ENCODE measurements at places on chromosomes 1 and 21.

DNA sequence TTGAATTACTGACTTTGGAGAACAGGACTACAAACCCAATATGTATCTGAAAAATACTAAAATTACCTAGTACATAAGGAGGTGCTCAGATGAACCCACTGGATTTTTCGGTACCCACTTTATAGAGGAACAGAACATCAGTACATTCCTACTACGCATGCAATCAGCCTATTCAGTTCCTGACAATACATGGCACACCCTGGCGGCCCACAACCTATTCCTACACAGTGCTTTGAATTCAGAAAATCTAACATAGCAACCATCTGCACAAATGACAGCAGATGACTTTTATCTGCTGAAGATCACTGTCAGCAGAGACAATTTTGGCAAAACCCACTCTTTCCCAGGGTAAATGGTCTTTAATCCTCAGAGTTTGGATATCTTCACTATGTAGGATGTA lies 257.1 kb upstream of the GREM2 start:
- DNase-seq: no peak

DNA sequence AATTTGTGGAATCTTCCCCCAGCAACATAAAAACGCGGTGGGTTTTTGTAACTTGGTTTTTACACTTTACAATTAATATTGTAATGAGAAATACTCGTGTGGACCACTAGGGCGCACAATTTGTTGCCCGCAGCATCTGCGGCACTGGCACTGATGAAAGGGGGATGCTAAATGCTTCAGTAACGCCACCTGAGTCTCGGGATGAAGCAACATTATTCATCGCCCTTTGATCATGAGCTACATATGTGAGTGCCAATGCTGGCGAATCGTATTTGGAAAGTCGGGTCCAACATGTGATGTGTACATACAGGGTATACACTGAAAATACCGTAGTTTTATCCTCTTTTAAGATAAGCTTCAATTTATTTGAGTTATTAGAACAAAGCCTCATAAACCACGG lies 34.2 kb upstream of the COX20 start:
- DNase-seq: peak; percentile 25

DNA sequence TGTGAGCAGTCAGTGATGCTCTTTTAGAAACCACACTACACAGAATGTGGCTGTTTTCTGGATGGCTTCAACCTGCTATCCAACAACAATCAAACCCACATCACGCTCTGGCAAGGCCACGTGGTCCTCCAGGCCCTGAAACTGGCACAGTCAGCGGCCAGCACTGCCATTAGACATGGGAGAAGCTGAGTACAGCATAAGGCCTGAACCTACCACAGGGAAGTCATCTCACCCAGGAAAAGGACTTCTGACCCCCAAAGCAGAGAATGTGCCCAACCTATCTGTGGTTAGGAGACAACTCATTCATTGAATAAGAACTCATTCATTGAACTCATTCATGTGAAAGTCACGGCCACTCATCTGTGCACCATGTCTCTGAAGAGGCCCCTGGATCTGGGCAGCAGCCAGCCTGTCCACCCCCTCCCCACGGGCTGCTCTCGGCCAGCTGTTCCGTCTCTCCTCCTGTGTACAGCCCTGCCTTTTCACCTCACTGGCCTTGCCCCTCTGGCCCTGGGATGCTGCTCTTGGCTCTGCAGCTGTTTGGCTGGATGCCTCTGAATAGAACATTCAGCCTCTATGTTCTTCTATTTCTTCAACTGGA lies 41.1 kb downstream of the C1orf198 start:
- DNase-seq: no peak

GRCh38 chr1:16938351-16939321 lies 16.9 kb downstream of the CROCC start:
- DNase-seq: no peak

DNA sequence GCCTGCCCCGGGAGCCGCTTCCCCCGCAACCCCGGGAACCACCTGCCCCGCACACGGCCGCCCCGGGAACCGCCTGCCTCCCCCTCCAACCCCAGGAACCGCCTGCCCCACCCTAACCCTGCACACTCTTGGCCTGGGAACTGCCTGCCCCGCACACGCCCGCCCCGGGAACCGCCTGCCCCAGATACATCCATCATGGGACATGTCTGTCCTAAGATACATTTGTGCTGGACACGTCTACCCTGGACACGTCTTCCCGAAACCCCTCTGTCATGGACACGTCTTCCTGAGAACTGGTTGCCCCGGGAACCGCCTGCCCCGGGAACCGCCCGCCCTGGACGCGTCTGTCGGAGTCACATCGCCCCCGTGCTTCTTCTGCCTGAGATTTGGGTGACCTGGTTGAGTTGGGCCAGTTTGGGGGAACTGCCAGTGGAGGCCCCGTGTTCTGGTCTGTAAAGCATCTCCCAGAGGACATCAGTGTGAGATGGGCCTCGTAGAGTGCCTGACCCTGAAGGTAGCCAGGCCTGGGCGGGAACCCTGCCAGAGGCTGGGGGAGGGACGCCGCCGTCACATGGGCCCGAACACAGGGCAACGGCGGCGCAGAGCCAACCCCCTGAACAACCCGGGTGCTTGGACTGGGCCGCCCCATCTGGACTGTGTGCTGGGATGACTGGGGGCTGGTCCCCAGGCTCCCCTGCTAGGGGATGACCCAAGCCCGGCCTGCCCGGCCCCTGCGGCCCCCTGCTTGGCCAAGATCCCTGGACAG lies 3.6 kb downstream of the PERM1 start:
- DNase-seq: no peak

DNA sequence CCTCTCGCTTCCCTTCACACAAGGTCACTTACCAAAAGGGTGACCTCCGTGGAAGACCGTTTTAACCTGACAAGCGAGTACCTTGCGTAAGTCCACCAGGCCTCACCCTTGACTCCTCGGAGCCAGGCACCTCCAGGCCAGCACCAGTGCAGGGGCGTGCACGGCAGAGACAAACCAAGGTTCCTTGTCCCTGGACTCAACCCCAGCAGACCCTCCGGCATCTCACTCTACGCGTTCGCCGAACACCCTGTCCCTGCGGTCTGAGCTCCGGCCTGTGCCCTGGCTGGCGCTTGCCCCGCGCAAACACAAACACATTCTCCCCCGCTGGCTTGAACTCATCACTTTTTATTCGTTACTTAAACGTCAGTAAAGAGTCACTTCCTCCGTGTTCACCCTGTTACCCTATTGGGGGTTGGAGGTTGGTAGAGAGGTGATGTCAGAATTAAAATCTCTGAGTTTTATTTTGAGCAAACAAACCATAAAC lies 4.5 kb downstream of the TBX15 start:
- no peak for DNase-seq
